Naive thymus-derived CD8-positive, alpha-beta T cell (primary cell): ENCODE measurements at places on chromosomes 5 and 9.
A peak's percentile ranks its signal among the peaks of the same experiment; 100 is the strongest.

DNA sequence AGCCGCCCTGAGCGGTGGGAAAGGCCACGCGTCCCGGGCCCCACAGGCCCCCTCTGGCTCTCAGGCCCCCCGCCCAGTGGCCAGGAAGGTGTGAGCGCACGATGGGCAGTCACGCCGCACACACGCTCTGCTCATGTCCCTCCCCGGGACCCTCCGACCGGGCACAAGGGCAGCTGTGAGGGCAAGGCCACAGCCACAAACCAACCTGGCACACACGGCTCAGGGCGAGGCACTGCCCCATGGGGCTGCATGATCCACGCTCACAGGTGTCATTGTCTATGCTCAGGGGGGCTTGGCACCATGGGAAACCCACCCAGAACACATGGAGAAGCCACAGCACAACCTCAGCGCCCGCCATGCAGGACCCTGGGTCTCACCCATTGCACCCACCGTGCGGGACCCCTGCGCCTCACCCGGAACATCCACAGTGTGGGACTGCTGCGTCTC lies 51.3 kb downstream of the SLC12A7 start:
- DNase-seq, result no peak

- DNase-seq, result no peak
Observed at GRCh38 chr5:9832921-9833320, 202.8 kb upstream of the TAS2R1 start.

DNA sequence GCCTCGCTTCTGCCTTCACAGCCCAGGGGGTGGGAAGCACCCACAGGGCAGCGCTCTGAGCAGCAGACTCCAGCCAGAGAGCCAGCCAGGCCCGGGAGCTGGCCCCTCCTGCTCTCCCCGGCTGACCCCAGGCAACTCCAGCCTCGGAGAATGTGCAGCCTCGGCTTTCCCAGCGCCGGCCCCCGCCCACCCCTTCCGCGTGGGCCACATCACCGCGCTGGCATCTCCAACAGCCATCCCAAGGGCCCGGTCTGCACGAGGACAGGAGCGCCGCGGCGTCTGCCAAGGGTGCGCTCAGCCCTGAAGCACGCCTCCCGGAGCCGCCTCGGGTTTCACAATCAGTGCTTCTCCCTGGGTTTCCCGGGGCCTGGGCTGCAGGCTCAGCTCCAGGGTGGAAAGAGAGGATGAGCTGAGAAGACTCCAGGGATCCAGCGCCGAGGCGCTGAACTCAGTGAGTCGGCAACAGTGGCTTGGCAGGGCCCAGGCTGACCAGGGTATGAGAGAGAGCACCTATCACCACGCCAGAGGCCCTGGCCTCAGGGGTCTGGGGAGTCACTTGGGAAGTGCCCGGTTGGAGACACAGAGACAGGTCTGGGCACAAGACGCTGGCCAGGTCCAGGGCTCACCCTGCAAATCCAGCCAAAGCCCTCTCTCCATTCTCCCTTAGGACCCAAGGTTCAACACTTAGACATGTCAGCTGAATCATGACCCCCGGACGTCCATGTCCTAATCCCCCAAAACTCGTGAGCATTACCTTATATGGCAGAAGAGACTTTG lies 79.6 kb downstream of the ADAMTS2 start:
- DNase-seq, result no peak

- no peak for DNase-seq
Observed at GRCh38 chr5:110638970-110639902, 87.2 kb downstream of the TMEM232 start.

DNA sequence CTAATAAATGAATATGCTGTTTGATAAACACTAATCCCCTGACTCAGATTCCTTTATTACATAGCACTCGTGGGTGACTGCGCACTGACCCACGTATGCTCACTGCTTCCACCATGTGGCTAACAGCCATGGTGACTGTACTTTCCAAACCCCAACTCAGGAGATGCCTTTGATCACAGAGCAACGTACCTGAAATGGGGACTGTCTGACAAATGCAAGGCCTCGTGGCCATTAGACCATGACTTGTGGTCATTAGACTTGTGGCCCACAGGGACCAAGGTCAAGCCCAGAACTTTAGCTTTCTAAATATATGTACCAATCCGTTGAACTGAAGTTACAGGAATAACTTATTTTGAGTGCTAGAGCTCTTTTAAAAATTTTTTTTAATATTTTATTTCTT lies 46.6 kb downstream of the CYFIP2 start:
- DNase-seq, result peak; percentile 76

DNA sequence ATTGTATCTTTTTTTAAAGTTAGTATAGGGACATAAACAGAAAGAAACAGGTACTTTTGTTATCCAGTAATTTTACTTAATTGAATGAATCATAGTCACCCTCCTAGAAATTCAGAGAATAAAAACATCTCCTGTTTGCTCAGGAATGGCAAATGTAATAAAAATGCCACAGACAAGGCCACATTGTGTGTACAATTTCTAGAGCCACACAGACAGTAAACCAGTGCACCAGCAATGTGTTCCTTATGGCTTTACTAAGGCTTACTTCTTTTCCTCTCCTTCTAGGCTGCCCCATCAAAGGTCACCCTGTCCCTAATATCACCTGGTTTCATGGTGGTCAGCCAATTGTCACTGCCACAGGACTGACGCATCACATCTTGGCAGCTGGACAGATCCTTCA lies 145.5 kb downstream of the SAXO1 start:
- no peak for DNase-seq

DNA sequence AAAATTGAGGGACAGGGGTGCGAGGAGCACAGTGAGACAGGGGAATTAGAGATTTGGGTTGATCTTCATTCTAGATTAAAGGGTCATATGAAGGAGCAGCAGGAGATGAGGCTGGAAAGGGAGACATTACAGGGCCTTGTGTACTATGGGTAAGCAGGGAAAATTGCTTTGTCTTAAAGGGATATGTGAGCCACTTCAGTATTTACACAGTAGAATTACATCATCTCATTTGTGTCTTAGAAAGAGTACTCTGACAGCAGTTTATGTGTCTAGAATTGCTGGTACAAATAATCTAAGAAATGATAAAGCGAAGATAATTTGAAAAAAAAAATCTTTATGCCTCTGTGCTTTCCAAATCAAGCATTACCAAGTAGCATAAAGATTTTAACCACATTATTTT lies 287.0 kb upstream of the ARRDC3 start:
- DNase-seq, result no peak

- DNase-seq, result no peak
Observed at GRCh38 chr9:14313951-14314423, at the start of gene NFIB. NFIB (minus strand) TSS chr9:14314141; CDS start chr9:14313511, 630 bp downstream.

DNA sequence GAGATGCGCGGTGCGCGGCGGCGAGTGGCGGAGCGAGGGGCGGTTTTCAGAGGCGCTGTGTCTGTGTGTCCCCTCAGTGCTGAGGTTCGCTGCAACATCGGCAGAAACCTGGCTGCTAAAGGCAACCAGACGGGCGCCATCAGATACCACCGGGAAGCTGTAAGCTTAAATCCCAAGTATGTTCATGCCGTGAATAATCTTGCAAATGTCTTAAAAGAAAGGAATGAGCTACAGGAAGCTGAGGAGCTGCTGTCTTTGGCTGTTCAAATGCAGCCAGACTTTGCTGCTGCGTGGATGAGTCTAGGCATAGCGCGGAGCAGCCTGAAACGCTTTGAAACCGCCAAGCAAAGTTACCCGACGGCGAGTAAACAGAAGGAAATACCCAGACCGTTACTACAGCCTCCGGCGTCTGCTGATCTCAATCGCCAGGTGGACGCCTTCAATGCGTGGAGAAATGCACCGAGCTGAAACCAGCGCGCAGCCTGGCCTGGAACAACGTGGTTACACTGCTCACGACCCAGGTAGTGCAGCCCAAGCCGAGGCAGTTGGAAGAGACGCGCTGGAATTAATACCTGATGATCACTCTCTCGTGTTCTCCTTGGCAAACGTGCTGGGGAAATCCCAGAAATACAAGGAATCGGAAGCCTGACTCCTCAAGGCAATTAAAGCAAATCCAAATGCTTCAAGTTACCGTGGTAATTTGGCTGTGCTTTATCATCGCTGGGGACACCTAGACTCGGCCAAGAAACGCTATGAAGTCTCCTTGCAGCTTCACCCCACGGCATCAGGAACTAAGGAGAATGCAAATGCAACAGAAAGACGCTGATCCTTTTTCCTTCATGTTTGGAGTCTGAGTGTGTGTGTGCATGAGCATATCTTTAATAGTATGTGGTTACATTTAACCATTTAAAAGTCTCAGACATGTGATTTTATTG lies 15.9 kb downstream of the OR2V1 start:
- no peak for DNase-seq

- no peak for DNase-seq
Observed at GRCh38 chr9:77161966-77162365, 15.4 kb upstream of the VPS13A start.

- DNase-seq, result no peak
Observed at GRCh38 chr5:159669559-159669958, 246.7 kb upstream of the ADRA1B start.

GRCh38 chr9:131008909-131009618 lies at the start of gene LAMC3:
LAMC3 (plus strand) TSS chr9:131009174; CDS start chr9:131009215, 41 bp downstream.
- no peak for DNase-seq

DNA sequence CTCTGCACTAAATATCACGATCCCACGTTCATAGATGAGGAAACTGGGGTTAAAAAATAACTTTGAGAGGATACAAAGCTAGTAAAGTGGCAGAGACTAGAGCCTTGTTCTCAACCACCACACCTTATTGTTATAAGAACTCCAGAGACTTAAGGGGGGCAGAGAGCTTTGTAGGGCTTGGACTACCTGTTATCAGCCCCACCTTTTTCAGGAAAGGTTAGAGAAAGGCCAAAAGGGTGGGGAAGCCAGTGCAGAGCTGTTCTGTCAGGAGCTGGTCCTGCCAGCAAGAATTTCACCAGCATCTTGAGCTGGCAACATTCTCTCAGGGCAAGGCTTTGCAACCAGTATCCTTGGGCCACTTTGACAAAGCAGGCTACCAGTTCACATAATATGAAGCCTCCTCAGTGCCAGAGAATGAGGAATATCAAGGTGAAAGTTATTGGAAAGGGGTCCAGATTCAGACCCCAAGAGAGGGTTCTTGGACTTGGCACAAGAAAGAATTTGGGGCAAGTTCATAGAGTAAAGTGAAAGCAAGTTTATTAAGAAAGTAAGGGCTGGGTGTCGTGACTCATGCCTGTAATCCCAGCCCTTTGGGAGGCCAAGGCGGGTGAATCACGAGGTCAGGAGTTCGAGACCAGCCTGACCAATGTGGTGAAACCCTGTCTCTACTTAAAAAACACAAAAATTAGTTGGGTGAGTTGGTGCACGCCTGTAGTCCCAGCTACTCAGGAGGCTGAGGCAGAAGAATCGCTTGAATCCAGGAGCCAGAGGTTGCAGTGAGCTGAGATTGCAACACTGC lies 66.2 kb upstream of the CLINT1 start:
- DNase-seq, result no peak

DNA sequence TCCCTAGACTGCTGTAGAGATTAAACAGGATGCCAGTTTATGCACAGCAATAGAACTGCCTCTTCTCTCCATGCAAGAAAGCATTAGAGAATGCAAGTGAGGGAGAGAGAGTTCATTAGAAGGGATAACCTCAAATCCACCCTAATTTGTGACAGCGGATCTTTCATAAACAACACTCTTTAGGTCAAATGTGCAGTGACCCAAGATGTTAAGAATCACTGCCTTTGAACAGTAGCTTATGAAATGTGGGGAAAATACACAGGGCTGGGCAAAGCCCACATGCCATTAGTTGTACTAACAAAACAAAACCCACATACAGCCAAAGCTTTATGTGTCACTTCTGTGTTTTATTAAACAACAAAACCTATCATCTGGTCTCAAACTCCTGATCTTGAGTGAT lies 36.2 kb upstream of the POU4F3 start:
- no peak for DNase-seq

GRCh38 chr5:132365213-132365612 lies 4.3 kb upstream of the SLC22A5 start:
- no peak for DNase-seq
